ENCODE measurements at places on chromosomes 3 and 15. TPM values are rescaled to one million over a fixed set of nuclear protein-coding genes. Genes with fewer than 3 reads are reported as not detected.
A peak's percentile ranks its signal among the peaks of the same experiment; 100 is the strongest.

Gene HDC
- not detected for total RNA-seq

Gene LYZL4
- total RNA-seq = not detected

Gene ST3GAL6
- not detected for total RNA-seq

Gene CD96
- total RNA-seq = not detected

Gene KY
- total RNA-seq = not detected

Gene CX3CR1
- total RNA-seq = not detected

Gene ACTRT3
- 2.7 TPM for total RNA-seq

Gene P2RY13
- total RNA-seq = not detected

Gene HTD2
- 7.3 TPM for total RNA-seq

Gene SLC22A13
- not detected for total RNA-seq

Gene SI
- total RNA-seq = not detected

DNA sequence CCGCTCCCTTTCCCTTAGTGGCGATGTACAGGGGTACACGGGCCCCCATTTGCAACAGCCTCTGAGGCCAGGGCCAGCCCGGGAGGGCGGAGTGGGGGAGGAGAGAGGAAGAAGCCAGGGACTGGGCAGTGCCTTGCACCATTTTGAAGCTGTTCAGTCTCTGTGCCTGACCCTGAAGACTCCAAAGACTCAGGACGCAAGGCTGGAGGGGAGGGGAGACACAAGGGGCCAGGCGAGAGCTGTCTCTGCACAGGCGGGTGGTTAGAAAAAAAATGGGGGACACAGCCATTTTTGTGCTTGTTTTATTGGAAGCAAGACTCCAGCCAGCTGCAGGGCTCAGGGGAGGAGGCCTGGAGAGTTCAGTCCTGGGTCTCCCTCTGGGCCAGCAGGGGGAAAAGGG, 1.6 kb downstream of the RPP25 start:
- DNase-seq = no peak

DNA sequence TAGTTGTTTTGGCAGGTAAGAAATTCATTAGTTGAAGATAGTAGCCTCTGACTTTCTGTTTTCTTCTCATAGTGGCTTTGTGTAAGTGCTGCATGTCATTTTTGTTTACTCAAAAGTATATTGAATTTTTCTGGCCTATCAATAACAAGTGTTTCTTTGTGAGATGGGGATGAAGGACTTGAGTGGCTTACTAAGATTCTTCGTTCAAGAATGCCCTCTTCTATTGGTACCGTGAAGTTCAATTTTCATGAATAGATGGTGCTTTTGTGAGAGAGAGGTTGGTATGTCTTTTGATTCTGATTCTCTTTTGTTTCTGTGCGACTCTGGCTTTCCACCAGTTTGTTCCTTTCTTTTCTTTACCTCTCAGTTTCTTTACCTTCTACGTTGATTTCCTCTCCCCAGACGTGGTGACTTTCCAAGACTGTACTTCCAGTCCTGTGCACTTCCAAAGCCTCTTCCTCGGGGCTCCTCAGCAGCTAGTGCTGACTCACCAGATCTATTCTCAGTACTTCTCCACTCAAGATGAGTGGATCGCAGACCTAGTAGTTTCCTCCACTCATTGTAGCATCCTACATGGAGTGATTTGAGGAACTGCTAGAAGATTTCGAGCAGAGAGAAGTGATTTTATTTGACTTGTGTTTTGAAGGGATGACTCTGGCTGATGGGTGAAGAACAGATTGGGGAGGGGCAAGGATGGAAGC, 82.0 kb upstream of the EPHB3 start:
- DNase-seq = no peak

GRCh38 chr3:46948830-46949671, 27.5 kb downstream of the CCDC12 start:
- DNase-seq = no peak

GRCh38 chr3:177811835-177812234, 614.6 kb upstream of the TBL1XR1 start:
- DNase-seq = no peak

GRCh38 chr15:89034305-89034704, 54.0 kb upstream of the ABHD2 start:
- DNase-seq = peak; percentile 14

GRCh38 chr3:114857299-114857701, 289.8 kb downstream of the ZBTB20 start:
- no peak for DNase-seq

- no peak for DNase-seq
Observed at GRCh38 chr3:183161552-183162336, 790 bp downstream of the LAMP3 start.

GRCh38 chr15:57881361-57881760, 174.8 kb downstream of the POLR2M start:
- no peak for DNase-seq

- peak; percentile 83 for DNase-seq
Observed at GRCh38 chr3:44198284-44199269, 43.1 kb upstream of the TOPAZ1 start.

DNA sequence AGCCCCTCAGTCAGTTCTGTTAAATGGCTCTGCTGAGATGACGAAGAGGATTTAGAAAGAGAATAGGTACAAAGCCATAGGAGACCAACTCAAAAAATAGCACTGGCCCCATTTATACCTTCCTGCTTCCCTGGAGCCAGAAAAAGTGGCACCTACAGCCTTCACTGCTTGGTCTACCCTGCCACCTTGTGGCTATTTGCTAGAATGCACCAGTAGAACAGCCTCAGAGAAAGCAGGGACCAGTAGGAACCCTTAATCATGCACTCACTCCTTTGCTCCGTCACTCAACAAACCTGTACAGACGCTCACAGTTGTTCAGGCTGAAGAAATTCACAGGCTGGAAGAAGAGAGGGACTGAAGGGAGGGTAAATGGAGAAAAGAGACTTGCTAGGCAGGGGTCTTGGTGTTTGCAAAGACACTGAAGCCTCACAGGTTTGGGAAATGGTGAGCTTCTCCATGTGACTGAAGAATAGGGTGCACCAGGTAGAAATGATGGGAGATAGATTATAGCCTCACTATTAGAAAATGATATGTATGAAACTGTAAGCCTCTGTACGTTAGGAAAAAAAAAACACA, 12.1 kb upstream of the RTP2 start:
- peak; percentile 88 for DNase-seq

GRCh38 chr15:89075101-89075640, 13.1 kb upstream of the ABHD2 start:
- no peak for DNase-seq

GRCh38 chr15:40182358-40183029, 21.6 kb downstream of the BUB1B start:
- no peak for DNase-seq

DNA sequence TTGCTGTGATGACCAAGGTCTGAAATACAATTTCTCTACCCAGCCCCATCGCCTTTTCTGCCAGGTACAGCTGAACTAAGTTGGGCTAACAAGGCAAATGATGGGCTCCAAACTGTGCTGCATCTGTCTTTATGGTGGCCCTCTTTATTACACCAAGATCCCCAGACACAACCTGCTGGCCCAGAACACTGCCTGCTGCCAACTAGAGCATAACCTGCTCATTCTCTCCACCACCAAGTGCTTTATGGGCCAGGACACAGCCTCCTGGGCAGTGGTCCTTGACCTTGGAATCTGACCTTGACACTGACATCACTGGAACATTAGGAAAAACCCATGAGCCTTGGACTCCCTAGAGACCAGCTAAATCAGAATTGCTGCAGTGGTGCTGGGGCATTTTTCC, 3.3 kb downstream of the LINS1 start:
- DNase-seq = no peak

DNA sequence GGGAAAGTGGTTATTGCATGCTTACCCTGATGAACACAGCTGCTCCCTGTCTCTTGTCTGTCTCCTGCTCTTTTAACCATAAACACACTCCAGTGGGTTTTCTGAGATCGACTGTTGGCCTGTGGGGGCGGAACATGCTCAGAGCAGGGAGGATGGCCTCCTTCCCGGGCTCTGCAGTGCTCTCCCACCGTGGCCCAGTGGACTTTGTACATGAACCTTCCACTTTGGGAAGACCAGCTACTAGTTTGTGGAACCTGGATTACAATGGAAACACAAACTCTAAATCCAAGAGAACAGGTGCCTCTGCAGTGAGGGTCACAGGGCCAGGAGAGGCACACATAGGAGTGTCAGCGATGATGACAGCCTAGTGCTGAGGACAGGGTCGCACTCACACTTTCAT, 56.5 kb downstream of the KLF13 start:
- DNase-seq = no peak

- DNase-seq = no peak
Observed at GRCh38 chr3:133269393-133269792, 130.5 kb upstream of the BFSP2 start.

DNA sequence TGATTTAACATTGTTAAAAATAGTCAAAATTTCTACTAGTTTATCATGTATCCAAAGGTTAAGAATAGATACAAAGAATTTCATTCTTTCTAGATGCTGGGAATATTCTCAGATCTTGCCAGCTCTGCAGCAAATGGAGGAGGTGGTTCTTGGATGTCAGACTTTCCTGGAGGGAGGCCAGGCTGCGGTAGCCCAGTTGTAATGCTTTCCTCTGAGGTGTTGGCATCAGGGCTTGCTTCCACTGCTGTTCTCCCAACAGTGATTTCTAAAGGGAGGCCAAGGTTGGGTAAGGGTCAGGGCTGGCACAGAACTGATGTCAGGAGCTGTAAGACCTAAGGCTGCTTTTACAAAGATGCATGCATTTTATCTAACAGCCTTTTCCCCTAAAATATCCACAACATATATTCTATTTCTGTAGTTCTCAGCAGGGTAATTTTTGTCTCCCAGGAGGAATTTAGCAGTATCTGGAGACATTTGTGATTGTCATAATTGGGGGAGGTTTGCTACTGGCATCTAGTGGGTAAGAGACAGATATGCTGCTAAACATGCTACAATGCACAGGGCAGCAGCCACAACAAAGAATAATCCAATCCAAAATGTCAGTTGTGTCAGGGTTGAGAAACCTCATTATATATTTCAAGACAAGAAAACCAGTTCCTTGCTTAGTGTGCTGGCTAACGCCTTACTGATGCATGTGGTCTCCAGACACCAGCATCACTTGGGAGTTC, 42.0 kb upstream of the SPTSSB start:
- no peak for DNase-seq

DNA sequence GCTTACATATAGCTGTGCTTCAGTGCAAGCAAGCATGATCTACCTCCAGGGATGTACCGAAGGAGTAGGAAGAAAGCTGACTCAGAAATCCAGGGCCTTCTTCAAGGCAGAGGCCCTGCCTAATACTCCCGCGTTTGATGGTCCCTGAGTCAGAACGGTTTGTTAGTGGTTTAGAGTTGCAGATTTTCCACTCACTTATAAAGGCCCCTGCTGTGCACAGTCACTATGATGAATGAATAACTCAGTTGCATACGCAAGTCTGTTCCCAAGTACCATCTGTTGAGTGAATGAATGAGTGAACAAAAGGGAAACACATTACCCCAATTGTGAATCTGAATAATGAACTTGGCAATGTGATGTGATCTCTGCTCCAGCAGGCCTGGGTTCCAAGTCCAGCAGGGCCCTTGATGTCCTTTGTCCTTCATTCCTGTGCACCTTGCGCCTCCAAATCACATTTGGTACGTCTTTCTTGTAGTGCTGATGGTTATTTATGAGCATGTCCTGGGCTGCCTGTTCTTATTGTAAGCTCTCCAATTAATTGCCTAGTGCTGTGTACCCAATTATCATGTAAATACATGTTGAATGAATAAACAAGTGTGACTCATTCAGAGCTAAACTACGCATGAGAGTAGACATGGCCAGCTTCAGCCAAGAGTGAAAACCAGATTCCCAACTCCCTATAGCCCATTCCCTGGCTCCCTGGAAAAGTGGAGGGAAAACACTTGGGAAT, 85.3 kb upstream of the LIMD1 start:
- DNase-seq = peak; percentile 98

DNA sequence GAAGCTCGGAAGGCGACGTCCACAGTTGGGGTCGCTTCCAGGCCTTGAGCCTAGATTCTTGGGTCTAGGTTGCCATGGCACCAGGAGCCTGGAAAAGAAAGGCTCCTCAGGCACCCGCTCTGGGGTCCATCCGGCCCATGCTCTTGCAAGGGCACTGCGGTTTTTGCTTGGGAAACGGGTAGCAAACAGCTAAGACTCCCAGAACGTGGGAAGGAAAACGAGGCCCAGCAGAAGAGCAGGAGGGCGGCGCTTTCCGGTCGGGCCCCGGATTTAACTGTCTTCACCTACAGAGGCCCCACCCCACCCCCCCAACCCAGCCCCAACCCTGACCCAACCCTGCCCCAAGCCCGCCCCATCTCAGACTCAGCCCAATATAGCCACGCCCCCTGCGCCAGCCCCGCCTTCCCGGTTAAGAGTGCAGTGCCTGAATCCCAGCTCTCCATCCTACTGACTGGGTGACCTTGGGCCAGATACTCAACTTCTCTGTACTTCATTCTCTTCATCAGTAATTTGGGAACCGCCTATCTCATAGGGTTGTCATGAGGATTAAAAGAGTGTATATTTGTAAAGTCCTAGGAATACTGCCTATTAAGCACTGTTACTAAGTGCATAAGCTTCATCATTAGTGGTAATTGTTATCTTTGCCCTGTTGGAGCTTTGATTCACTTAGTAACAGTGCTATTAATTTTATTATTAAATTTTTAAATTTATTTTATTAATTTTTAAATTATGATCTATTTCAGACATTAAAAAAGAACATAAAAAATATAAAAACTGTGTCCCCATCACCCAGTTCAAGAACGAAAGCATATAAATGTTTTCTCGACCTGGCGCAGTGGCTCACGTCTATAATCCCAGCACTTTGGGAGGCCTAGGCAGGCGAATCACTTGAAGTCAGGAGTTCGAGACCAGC, 28.4 kb upstream of the SMAD6 start:
- peak; percentile 7 for DNase-seq

GRCh38 chr3:42134867-42135464, 43.8 kb downstream of the TRAK1 start:
- no peak for DNase-seq
